ENCODE measurements at places on chromosomes 13 and 19. TPM values are rescaled to one million over a fixed set of nuclear protein-coding genes. Genes with fewer than 3 reads are reported as not detected.

The KL gene
- 1.1 TPM for total RNA-seq

DNA sequence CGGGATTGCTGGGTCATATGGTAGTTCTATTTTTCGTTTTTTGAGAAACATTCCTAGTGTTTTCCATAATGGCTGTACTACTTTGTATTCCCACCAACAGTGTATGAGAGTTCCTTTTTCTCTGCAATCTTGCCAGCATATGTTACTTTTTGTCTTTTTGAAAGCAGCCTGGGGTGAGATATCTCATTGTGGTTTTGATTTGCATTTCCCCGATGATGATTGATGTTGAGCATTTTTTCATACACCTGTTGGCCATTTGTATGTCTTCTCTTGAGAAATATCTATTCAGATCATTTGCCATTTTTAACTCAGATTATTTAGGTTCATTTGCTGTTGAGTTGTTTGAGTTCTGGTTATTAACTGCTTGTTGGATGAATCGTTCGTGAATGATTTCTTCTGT, 18.5 kb upstream of the ATP12A start:
- H3K36me3 ChIP-seq: no peaks in the 10 kb centered on the region
- no peaks in the 10 kb centered on the region for H3K4me1 ChIP-seq
- no peak for DNase-seq
- no peak overlapping the region for H3K4me3 ChIP-seq

- no peak overlapping the region for H3K4me3 ChIP-seq
- no peak overlapping the region for H3K27ac ChIP-seq
- no peaks in the 10 kb centered on the region for H3K27me3 ChIP-seq
- H3K4me1 ChIP-seq: no peaks in the 10 kb centered on the region
- DNase-seq: no peak
Observed at GRCh38 chr13:38582133-38582532, 104.7 kb upstream of the FREM2 start.

DNA sequence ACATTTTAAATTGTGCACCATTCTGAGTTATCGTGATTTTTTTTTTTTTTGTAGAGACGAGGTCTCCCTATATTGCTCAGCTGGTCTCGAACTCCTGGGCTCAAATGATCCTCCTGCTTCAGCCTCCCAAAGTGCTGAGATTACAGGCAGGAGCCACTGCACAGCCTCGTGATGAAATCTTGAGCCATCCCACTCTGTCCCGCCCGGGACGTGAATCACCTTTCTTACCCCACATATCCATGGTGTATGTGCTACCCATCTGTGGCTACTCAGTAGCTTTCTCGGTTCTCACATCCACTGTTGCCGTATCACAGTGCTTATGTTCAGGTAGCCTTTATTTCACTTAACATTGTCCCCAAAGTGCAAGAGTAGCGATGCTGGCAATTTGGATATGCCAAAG, 26.5 kb downstream of the PAK4 start:
- DNase-seq: no peak
- no peak overlapping the region for H3K27ac ChIP-seq
- H3K4me1 ChIP-seq: peaks cover 11% of the 10 kb centered on the region
- no peaks in the 10 kb centered on the region for H3K36me3 ChIP-seq
- no peak overlapping the region for H3K4me3 ChIP-seq

- H3K27me3 ChIP-seq: no peaks in the 10 kb centered on the region
- no peaks in the 10 kb centered on the region for H3K4me1 ChIP-seq
- H3K36me3 ChIP-seq: no peaks in the 10 kb centered on the region
- no peak overlapping the region for H3K4me3 ChIP-seq
- no peak overlapping the region for H3K27ac ChIP-seq
Observed at GRCh38 chr13:100636441-100636840, 38.2 kb downstream of the TMTC4 start.

Data from ovary (tissue), 10 donors.